Kidney (tissue), 22 donors: ENCODE measurements at places on chromosomes 3 and 15.
A peak's percentile ranks its signal among the peaks of the same experiment; 100 is the strongest.

DNA sequence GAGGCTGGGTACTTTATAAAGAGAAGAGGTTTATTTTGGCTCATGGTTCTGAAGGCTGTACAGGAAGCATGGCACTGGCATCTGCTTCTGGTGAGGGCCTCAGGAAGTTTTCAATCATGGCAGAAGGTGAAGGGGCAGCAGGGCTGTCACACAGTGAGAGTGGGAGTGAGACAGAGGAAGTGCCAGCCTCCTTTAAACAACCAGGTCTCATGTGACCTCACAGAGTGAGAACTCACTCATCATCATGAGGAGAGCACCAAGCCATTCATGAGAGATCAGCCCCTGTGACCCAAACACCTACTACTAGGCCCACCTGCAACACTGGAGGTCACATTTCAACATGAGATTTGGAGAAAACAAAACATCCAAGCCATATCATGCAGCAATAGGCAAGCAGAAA, 9.3 kb upstream of the RFTN1 start:
- H3K27me3 ChIP-seq, result no peaks in the 10 kb centered on the region
- no peak for DNase-seq
- H3K4me3 ChIP-seq, result no peak overlapping the region

GRCh38 chr3:133953297-133953696, 57.6 kb upstream of the RAB6B start:
- no peak for DNase-seq
- no peak overlapping the region for H3K27ac ChIP-seq
- H3K27me3 ChIP-seq, result no peaks in the 10 kb centered on the region

DNA sequence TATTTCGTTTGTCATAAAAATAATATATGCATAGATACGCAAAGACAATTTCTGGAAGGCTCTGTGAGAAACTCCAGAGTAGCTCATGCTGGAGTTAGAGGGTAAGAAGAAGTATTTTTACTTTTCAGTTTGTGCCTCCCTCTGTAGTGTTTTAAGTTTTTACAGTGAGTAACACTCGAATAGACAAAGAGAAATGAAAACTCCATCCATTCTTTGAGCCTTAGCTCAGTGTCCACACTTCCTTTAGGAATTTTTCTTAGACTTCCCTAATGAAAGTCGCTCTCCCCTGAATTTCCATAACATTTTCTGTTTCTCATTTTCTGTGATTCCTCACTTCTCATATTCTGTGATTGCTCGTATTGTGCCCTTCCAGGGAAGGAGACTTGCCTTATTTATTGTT, 2.1 kb downstream of the BLOC1S6 start:
- no peak for DNase-seq
- peaks cover 19% of the 10 kb centered on the region for H3K4me1 ChIP-seq
- no peaks in the 10 kb centered on the region for H3K27me3 ChIP-seq
- H3K4me3 ChIP-seq, result no peak overlapping the region

GRCh38 chr3:197365586-197365985, 67.2 kb upstream of the DLG1 start:
- H3K4me3 ChIP-seq, result no peak overlapping the region
- H3K36me3 ChIP-seq, result no peaks in the 10 kb centered on the region
- H3K27ac ChIP-seq, result no peak overlapping the region
- no peaks in the 10 kb centered on the region for H3K4me1 ChIP-seq

DNA sequence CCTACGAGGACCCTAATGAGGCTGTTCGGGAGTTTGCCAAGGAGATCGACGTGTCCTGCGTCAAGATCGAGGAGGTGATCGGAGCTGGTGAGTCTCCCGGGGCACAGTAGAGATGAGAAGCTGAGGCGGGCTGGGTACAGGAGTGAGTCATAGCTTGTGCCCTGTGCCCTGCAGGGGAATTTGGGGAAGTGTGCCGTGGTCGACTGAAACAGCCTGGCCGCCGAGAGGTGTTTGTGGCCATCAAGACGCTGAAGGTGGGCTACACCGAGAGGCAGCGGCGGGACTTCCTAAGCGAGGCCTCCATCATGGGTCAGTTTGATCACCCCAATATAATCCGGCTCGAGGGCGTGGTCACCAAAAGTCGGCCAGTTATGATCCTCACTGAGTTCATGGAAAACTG, 17.9 kb downstream of the EPHB3 start:
- H3K27ac ChIP-seq, result no peak overlapping the region
- no peak for DNase-seq
- H3K27me3 ChIP-seq, result no peaks in the 10 kb centered on the region
- H3K4me1 ChIP-seq, result peaks cover 3% of the 10 kb centered on the region
- H3K4me3 ChIP-seq, result no peak overlapping the region

- no peak for DNase-seq
- no peaks in the 10 kb centered on the region for H3K27me3 ChIP-seq
- no peak overlapping the region for H3K4me3 ChIP-seq
- H3K27ac ChIP-seq, result no peak overlapping the region
- H3K36me3 ChIP-seq, result no peaks in the 10 kb centered on the region
Measured at GRCh38 chr3:64398006-64398405, 172.7 kb upstream of the PRICKLE2 start.

DNA sequence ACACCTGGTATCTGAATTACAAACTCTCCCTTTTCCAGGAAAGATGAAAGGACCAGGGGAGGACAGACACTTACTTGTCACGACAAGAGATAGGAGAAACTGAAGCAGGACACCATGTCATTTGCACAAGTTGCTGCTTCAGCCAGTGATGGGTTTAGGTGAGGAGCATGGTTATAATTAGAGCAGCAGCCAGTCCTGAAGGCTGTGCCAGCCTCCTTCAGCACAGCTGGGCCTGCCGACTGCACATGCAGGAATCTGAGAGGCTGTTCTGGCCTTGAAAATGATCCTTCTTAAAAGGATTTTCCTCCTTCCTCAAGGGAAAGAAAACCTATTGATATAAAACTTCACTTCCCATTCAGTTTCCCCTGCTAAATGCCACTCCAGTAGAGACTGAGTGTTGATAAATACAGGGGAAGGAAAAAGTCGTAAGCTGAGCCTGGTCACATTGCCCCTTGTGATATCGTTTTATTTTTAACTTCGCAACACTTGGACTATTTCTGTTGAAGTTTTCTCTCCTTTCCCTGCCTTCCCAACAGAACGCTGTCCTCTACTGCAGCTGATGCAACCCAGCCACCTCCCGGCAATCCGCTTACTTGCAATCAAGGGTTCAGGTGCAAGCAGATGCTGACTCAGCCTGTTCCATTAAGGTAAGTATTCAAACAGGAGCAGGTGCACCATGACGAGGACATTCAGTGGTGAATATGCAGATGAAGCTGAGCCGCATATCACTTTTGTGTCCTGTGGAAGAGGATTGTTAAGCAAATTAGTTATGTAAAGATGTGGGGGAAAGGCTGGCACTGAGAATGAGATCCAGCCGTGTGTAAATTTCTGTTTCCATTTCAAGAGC, at the start of gene FBXO40:
TSS of gene FBXO40 (plus strand) at position 524 of the 847 bp plus-strand sequence. CDS start 27,197 bp downstream, outside the sequence.
- no peak within 1 kb of the TSS for H3K27ac ChIP-seq
- H3K36me3 ChIP-seq, result no peaks in the 10 kb centered on the region
- H3K4me3 ChIP-seq, result no peak within 1 kb of the TSS
- no peaks in the 10 kb centered on the region for H3K27me3 ChIP-seq
- H3K4me1 ChIP-seq, result peaks cover 6% of the 10 kb centered on the region
- peak; percentile 13 for DNase-seq

GRCh38 chr15:92797168-92798052, 102.7 kb upstream of the CHD2 start:
- DNase-seq, result no peak
- H3K4me1 ChIP-seq, result peaks cover 8% of the 10 kb centered on the region
- H3K27ac ChIP-seq, result no peak overlapping the region
- H3K27me3 ChIP-seq, result no peaks in the 10 kb centered on the region

DNA sequence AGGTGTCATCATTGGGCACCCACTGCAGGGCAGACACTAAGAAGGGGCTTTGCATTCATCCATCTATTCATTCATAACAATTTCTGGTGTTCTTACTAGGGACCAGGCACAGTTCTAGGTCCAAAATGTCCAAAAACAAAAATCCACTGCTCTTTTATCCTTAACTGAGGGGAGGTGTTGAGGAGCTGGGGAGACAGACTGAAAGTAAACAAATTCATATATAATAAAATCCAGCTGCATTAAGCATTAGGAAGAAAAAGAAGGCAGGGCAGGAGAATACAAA, 1.1 kb downstream of the EIF4E3 start:
- DNase-seq, result no peak
- H3K27me3 ChIP-seq, result no peaks in the 10 kb centered on the region
- peaks cover 7% of the 10 kb centered on the region for H3K4me1 ChIP-seq
- H3K36me3 ChIP-seq, result no peaks in the 10 kb centered on the region

GRCh38 chr15:49832511-49832910, 211.7 kb downstream of the DTWD1 start:
- no peak overlapping the region for H3K4me3 ChIP-seq
- H3K27ac ChIP-seq, result no peak overlapping the region
- DNase-seq, result peak; percentile 40
- no peaks in the 10 kb centered on the region for H3K36me3 ChIP-seq
- no peaks in the 10 kb centered on the region for H3K27me3 ChIP-seq
- no peaks in the 10 kb centered on the region for H3K4me1 ChIP-seq

- no peaks in the 10 kb centered on the region for H3K36me3 ChIP-seq
- no peaks in the 10 kb centered on the region for H3K4me1 ChIP-seq
- no peak overlapping the region for H3K4me3 ChIP-seq
Measured at GRCh38 chr15:68700455-68701123, 120.1 kb downstream of the ANP32A start.

GRCh38 chr3:113404637-113405036, 36.7 kb downstream of the CFAP44 start:
- no peak overlapping the region for H3K27ac ChIP-seq
- no peaks in the 10 kb centered on the region for H3K4me1 ChIP-seq
- no peak overlapping the region for H3K4me3 ChIP-seq
- H3K36me3 ChIP-seq, result no peaks in the 10 kb centered on the region
- no peaks in the 10 kb centered on the region for H3K27me3 ChIP-seq

DNA sequence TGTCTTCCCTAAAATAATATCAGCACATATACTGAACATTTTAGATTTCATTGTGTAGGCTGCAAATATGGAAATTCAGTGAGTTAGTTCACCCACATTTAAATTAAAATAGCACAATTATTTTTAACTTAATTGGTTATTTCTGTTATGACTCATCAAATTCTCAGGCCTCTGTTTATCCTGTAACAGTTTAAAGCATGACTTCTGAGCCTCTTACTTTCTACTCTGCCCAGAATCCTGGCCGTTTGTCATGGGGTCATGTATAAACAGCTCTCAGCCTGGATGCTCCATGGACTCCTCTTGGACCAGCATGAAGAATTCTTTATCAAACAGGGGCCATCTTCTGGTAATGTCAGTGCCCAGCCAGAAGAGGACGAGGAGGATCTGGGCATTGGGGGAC, 12.2 kb downstream of the TUBGCP4 start:
- H3K4me1 ChIP-seq, result no peaks in the 10 kb centered on the region
- H3K36me3 ChIP-seq, result peaks cover 5% of the 10 kb centered on the region
- no peak overlapping the region for H3K4me3 ChIP-seq
- H3K27me3 ChIP-seq, result no peaks in the 10 kb centered on the region

DNA sequence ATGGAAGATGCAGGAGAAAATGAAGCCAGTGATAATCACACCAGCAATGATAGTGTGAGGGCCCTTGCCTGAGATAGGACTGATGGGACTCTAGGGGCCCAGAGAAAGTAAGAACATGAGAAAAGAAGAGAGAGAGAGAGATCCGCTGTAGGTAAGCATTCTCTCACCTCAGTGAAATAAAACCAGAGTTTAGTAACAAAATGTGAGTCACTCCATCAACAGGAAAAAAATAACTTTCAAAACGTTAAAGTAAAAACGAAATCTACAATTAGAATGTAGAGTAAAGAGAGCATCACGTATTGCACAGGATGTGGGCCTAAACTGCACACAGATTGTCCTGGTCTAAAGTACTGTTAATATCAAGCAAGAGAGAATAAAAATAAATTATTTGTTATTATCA, 6.8 kb upstream of the PRSS50 start:
- H3K4me3 ChIP-seq, result no peak overlapping the region
- no peak for DNase-seq
- no peak overlapping the region for H3K27ac ChIP-seq
- no peaks in the 10 kb centered on the region for H3K27me3 ChIP-seq
- H3K36me3 ChIP-seq, result no peaks in the 10 kb centered on the region

GRCh38 chr15:48279608-48280007, 51.6 kb upstream of the DUT start:
- no peak for DNase-seq
- H3K27ac ChIP-seq, result no peak overlapping the region
- H3K4me1 ChIP-seq, result no peaks in the 10 kb centered on the region
- no peaks in the 10 kb centered on the region for H3K27me3 ChIP-seq
- no peak overlapping the region for H3K4me3 ChIP-seq

- DNase-seq, result no peak
- no peak overlapping the region for H3K4me3 ChIP-seq
- no peaks in the 10 kb centered on the region for H3K4me1 ChIP-seq
- H3K36me3 ChIP-seq, result no peaks in the 10 kb centered on the region
- H3K27me3 ChIP-seq, result no peaks in the 10 kb centered on the region
Measured at GRCh38 chr3:145124900-145125678, 1035.9 kb downstream of the PLOD2 start.

GRCh38 chr3:127711021-127711695, 38.4 kb downstream of the ABTB1 start:
- no peak for DNase-seq
- H3K27ac ChIP-seq, result no peak overlapping the region
- no peak overlapping the region for H3K4me3 ChIP-seq
- H3K27me3 ChIP-seq, result no peaks in the 10 kb centered on the region

DNA sequence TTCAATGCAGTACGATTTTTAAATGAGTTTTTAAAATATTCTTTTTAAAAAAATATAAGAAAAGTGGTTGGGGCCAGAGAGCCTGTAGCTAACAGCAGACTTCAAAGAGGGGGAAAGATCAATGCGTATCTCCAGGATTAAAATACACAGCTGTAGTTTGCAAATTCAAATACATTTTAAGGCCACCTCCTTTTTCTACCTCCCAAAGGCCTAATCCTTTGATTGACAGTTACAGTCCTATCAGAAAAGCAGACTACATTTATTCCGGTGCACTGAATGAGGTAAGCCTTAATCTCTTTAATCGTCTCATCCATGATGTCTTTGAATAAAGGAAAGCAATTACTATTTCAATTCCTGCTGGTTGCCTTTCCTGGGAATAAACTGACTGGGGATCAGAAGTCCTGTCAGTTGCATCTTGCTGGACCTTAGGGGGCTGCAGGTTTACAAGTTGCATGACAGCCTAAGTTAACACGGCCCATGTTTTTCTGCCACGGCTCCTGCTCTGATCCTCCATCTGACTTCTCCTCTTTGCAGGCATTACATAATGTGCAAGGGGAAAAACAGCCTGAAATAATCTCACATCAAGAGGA, 51.7 kb downstream of the CADPS start:
- H3K27me3 ChIP-seq, result no peaks in the 10 kb centered on the region
- no peaks in the 10 kb centered on the region for H3K36me3 ChIP-seq

DNA sequence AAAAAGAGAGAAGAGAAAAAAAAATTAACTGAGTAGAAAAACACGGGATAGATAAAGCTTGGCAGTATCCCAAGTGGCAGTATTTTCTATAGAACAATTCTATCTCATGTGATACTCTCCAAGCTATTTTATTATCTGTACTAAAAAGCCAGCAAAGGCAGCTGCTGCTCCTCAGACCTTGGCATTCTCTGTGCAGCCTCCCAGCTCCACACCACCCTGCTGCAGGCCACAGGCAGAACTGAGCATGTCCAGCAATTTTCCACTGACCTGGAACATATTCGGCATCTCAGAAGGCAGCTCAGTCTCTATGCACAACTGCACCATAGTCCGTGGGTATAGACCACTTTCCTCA, 1161.4 kb downstream of the IGSF11 start:
- no peaks in the 10 kb centered on the region for H3K36me3 ChIP-seq
- no peaks in the 10 kb centered on the region for H3K4me1 ChIP-seq
- no peak overlapping the region for H3K4me3 ChIP-seq
- peak; percentile 34 for DNase-seq
- H3K27ac ChIP-seq, result no peak overlapping the region
